ENCODE measurements at places on chromosomes 5 and 9.
A peak's percentile ranks its signal among the peaks of the same experiment; 100 is the strongest.

GRCh38 chr5:30572279-30572678 lies 621.2 kb upstream of the CDH6 start:
- no peak for DNase-seq

DNA sequence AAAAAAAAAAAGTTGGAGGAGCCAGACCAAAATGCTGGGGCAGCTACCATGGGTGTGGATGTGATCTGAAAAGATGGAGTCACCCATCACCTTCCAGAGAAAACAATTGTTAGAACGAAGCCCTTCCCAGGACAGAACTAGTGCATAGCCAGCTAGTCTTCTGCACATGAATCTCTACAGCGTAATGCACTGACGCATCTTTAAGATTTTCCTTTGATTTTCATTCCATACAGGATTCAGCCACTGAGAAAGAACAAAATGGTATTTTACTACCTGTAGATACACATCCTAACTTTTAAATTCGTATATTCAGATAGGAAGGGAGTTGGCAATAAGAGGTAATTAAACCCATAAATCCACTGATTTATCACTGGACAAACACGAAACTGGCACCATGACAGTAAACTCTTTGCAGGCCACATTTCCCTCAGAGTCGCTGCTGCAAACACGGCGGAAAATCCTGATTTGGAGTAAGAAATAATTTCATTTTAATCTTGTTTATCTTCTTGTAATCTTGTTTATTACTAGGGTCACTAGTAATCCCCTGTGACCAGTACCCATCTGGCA lies 206.6 kb downstream of the SPOCK1 start:
- DNase-seq = no peak

DNA sequence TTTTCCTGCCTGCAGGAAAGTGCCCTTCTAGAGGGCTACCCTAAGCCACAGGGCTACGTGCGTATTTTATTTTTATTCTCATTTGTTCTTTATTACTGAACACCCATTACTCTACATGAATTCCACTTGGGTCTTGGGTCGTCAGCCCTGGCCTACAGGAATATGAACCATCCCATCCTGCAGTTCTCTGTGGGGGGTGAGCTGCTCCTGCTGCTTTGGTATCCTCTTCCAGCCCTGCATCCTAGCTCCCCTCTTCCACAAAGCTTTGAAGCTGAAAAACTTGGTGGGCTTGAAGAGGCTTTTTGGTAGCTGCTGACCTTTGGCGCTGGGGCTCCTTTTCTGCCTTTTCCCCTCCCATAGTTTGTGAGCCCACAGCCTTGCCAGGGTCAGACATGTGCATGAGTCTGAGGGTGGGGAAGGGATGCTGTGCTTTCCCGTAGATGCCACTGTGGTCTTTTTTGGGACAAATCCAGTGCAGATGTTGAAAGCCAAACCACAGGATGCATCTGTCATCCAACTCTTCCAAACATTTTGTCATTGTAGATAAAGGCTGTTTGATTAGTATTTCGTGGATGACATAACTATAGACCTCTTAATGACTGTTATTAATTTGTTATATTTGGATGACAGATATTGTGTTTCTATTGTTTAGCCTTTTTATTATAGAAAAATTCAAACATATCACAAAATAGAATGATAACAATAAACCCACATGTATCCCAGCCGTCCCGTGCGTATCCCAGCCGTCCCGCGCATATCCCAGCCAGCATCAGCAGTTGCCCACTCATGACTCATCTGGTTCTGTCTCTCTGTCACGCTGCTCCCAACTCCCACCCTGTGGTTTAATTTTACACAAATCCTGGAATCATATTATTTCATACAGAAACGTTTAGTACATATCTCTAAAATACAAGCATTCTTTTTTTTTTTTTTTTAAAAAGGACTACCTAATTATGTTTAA lies 43.9 kb downstream of the SLC46A2 start:
- DNase-seq = no peak

DNA sequence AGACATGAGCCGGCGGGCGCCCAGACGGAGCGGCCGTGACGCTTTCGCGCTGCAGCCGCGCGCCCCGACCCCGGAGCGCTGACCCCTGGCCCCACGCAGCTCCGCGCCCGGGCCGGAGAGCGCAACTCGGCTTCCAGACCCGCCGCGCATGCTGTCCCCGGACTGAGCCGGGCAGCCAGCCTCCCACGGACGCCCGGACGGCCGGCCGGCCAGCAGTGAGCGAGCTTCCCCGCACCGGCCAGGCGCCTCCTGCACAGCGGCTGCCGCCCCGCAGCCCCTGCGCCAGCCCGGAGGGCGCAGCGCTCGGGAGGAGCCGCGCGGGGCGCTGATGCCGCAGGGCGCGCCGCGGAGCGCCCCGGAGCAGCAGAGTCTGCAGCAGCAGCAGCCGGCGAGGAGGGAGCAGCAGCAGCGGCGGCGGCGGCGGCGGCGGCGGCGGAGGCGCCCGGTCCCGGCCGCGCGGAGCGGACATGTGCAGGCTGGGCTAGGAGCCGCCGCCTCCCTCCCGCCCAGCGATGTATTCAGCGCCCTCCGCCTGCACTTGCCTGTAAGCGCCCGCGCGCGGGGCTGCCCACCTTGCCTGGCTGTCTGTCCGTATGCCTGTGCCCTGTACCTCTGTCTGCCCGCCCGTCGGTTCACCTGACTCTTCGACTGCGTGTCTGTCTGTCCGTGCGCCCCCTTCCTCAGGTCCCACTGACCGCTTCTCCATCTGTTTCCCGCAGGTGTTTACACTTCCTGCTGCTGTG lies 412 bp downstream of the FGF18 start:
- DNase-seq = peak; percentile 53

GRCh38 chr5:157137691-157138090 lies 5.0 kb downstream of the MED7 start:
- DNase-seq = no peak

GRCh38 chr9:103397868-103398600 lies 402.9 kb downstream of the CYLC2 start:
- peak; percentile 50 for DNase-seq

DNA sequence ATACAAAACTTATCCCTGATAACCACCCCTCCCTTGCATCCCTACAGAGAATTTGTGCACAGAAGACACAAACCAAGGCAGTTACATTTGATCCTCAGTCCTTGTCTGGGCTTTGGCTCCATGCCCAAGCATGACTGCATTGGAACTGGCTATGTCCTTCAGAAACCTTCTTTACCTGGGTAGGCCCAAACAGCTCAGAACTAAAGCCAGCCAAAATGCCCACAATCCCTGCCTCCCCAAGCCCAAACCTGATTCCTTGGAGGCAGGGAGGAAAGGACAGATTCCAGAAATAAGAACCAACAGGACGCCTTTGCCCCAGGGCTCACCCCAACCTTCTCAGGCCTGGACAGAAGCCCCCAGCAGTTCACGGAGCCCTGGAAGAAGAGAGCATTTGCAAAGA lies 8.2 kb downstream of the IL17B start:
- DNase-seq = no peak

GRCh38 chr5:78341440-78341839 lies 19.0 kb upstream of the SCAMP1 start:
- DNase-seq = no peak

GRCh38 chr5:23396346-23396745 lies 111.1 kb upstream of the PRDM9 start:
- DNase-seq = no peak

- DNase-seq = no peak
Measured at GRCh38 chr5:150058480-150059126, 27.8 kb downstream of the CSF1R start.

GRCh38 chr9:119451426-119451825 lies 82.2 kb upstream of the BRINP1 start:
- DNase-seq = no peak

- peak; percentile 14 for DNase-seq
Measured at GRCh38 chr9:137311171-137311985, 9.3 kb upstream of the NRARP start.

GRCh38 chr5:23461576-23461975 lies 45.8 kb upstream of the PRDM9 start:
- DNase-seq = no peak

DNA sequence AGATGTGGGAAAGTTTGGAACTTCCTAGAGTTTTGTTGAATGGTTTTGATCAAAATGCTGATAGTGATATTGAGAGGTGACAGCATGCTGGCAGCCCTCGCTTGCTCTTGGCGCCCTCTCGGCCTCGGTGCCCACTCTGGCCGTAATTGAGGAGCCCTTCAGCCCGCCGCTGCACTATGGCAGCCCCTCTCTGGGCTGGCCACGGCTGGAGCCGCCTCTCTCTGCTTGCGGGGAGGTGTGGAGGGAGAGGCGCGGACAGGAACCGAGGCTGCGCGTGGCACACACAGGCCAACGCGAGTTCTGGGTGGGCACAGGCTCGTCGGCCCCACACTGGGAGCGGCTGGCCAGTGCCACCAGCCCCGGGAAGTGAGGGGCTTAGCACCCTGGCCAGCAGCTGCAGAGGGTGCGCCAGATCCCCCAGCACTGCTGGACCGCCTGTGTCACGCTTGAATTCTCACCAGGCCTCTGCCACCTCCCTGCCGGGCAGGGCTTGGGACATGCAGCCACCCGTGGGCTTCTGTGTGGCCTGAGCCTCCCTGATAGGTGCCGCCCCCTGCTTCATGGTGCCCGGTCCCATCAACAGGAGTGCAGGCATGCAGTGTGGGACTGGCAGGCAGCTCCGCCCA lies 488.5 kb downstream of the CYLC2 start:
- DNase-seq = no peak

DNA sequence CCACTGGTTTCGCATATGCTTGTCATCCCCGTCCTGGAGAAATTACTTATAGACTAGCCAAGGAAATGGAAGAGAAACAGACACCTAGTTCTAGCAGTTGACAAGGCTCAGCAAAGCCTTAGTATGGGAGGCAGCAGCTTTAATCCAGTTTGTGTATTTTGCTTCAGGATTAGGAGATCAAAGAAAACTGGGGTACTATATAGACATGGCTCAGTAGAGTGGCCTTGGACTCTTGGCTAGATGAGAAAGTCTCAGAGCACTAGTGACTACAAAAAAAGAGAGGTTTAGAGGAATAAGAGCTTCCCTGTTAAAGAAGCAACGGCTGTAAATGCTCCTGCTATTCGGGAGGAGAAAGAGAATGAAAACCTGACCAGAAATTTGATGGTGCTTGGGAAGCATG lies 349.1 kb downstream of the CTNND2 start:
- DNase-seq = no peak

DNA sequence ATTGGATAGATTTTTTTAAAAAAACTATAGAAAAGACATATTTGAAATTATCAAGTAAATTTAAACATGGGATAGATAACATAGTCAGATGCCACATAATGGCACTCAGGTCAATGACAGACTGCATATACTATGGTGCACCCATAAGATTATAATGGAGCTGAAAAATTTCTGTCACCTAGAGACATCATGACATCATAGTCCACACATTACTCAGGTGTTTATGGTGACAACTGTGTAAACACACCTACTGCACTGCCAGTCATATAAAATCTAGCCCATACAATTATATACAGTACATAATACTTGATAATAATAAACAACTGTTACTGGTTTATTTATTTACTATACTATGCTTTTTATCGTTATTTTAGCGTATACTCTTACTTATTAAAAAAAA lies 58.6 kb downstream of the CPLANE1 start:
- DNase-seq = no peak
